ENCODE measurements at places on chromosomes 2 and 18. TPM values are rescaled to one million over a fixed set of nuclear protein-coding genes. Genes with fewer than 3 reads are reported as not detected.

Gene RAB27B
- total RNA-seq: 1.8 TPM

GRCh38 chr2:37552339-37552738, 119.1 kb downstream of the CDC42EP3 start:
- no peak for DNase-seq

Gene SERPINB13
- total RNA-seq: not detected

Gene KCNF1
- not detected for total RNA-seq

Data from omental fat pad (tissue), 4 donors.